Mucosa of descending colon (tissue), 3 donors: ENCODE measurements at places on chromosomes 5 and 9. TPM values are rescaled to one million over a fixed set of nuclear protein-coding genes. Genes with fewer than 3 reads are reported as not detected.

Gene BRINP1
- total RNA-seq: 0.09 TPM

Gene N4BP3
- total RNA-seq: 0.82 TPM

Gene FGFR4
- 60.3 TPM for total RNA-seq

Gene CDH18
- 0.76 TPM for total RNA-seq

DNA sequence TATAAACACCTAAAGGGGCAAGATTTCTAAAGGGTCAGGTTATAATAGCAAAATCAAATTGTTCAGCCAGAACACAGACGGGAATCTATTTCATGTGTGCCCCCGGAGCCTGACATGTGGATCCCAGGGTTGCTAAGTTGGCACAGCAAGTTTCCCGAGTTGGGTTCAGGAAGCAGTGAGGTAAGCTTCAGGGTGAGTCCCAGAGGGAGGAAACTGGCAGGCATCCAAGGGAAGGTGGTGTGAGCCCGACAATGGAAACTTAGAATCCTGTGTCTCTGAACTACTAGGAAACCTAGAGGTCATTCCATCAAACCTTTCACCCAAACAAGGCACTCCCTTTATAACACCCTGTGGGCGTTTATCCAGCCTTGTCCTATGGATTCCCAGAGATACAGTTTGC is 98.4 kb downstream of the ADRB2 start:
- peak; percentile 70 for DNase-seq

- DNase-seq: no peak
Observed at GRCh38 chr5:175681968-175682340, 24.1 kb downstream of the HRH2 start.

- peak; percentile 55 for DNase-seq
Observed at GRCh38 chr5:132103332-132103951, 29.9 kb downstream of the CSF2 start.

GRCh38 chr5:137022043-137022442 is 477.1 kb downstream of the SPOCK1 start:
- DNase-seq: no peak

GRCh38 chr9:6669881-6670280 is 24.4 kb upstream of the GLDC start:
- DNase-seq: no peak

DNA sequence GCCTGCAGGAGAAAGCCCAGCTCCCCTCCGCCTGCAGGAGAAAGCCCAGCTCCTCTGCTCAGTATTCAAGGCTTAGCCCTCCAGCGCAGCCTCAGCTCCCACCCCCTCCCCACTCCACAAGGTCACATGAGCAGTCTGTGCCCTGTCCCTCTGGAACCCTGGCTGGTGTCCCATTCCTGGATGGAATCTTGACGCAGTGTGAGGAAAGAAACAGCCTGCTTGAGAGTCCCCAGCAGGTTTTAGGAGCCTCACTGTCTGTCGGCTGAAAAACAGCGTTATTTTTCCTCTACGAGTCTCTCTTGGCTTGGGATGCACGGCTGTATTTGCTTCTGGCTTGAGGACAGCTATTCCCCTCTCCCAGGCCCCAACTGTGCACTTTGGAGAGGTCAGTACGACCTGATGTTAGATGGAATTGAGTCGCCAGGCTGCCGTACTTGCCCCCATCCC is 210.1 kb upstream of the TRIM32 start:
- no peak for DNase-seq

DNA sequence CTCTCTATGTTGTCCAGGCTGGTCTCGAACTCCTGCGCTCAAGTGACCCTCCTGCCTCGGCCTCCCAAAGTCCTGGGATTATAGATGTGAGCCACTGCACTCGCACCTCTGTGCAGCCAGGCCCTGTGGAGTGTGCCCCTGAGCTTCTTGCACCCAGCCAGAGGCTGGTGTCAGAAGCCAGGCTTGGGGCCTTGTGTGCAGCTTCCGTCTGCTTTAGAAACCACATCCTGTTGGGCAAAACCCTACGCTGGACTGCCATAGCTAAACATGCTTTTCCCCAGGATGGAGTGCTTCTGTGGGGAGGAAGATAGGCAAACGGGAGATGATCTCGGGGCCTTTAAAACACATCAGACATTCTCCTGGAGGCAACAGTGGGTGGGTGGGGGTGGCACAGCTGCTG is 40.1 kb downstream of the PRRT1B start:
- DNase-seq: no peak

DNA sequence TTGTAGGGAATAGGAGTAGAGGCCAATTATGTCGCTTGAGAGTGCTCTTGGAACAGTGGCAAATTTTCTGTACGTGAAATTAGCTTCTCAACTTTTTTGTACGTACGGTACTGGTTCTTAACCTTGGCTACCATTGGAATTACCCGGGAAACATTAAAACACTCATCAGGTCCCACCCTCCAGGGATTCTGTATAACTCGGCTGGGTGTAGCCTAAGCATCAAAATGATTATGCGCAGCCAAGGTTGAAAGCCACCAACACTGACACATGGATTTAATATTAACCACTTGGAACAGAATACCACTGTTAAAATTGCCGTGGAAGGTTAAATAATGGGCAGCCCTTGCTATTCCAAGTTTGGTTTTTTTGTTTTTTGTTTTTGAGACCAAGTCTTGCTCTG is 17.4 kb downstream of the DNAJA1 start:
- no peak for DNase-seq
